Bronchial epithelial cell (primary cell): ENCODE measurements at places on chromosomes 16 and 17. TPM values are rescaled to one million over a fixed set of nuclear protein-coding genes. Genes with fewer than 3 reads are reported as not detected.

MRPL10 gene
- total RNA-seq: 9.6 and 14.0 TPM in 2 replicates

ITGAL gene
- not detected in 2 replicates for total RNA-seq

UMOD gene
- not detected in 2 replicates for total RNA-seq

SLFN5 gene
- 104 and 112 TPM in 2 replicates for total RNA-seq

PIPOX gene
- 0.26 and 1.4 TPM in 2 replicates for total RNA-seq

PDK2 gene
- total RNA-seq: 0.79 and 3.5 TPM in 2 replicates

SPNS2 gene
- total RNA-seq: 3.9 and 22.8 TPM in 2 replicates

LCAT gene
- total RNA-seq: 1.6 and 1.7 TPM in 2 replicates

FOXC2 gene
- total RNA-seq: under 0.01 TPM in 1 of 2 replicates, not detected in the other

TLCD1 gene
- 6.5 and 7.4 TPM in 2 replicates for total RNA-seq

PRSS53 gene
- 0.90 and 1.1 TPM in 2 replicates for total RNA-seq

IL17C gene
- total RNA-seq: under 0.01 TPM in 1 of 2 replicates, not detected in the other

B4GALNT2 gene
- total RNA-seq: 4.2 and 7.2 TPM in 2 replicates

PNPO gene
- total RNA-seq: 23.7 and 25.3 TPM in 2 replicates

CFDP1 gene
- total RNA-seq: 46.6 and 58.6 TPM in 2 replicates

MCRIP2 gene
- total RNA-seq: 30.2 and 45.0 TPM in 2 replicates

AKTIP gene
- 50.5 and 70.8 TPM in 2 replicates for total RNA-seq

PIGL gene
- 30.6 and 31.1 TPM in 2 replicates for total RNA-seq

ESRP2 gene
- total RNA-seq: 49.0 and 95.2 TPM in 2 replicates

TPSD1 gene
- total RNA-seq: not detected in 2 replicates

WNT3 gene
- 0.79 and 1.0 TPM in 2 replicates for total RNA-seq

CD300C gene
- total RNA-seq: not detected in 2 replicates

RGS9 gene
- 0.90 and 1.1 TPM in 2 replicates for total RNA-seq

CTU2 gene
- 11.3 and 31.1 TPM in 2 replicates for total RNA-seq

ARL17A gene
- total RNA-seq: 1.5 and 2.9 TPM in 2 replicates

SLC5A11 gene
- total RNA-seq: not detected in 2 replicates

SCARF1 gene
- 0.38 and 0.53 TPM in 2 replicates for total RNA-seq

FBXL16 gene
- 0.53 and 0.64 TPM in 2 replicates for total RNA-seq

EVPLL gene
- 10.3 and 14.6 TPM in 2 replicates for total RNA-seq

ABCA10 gene
- total RNA-seq: 0.79 and 1.3 TPM in 2 replicates

TMED6 gene
- total RNA-seq: 0.13 TPM in 1 of 2 replicates, not detected in the other

KRTAP1-3 gene
- not detected in 2 replicates for total RNA-seq

PITPNM3 gene
- total RNA-seq: 25.0 and 42.9 TPM in 2 replicates

GDPD3 gene
- total RNA-seq: 7.1 and 20.7 TPM in 2 replicates

PIRT gene
- not detected in 2 replicates for total RNA-seq

TPSG1 gene
- total RNA-seq: not detected in 2 replicates

GAS7 gene
- total RNA-seq: 1.1 and 1.7 TPM in 2 replicates

ACSM3 gene
- total RNA-seq: 1.8 and 4.6 TPM in 2 replicates

CCL23 gene
- total RNA-seq: not detected in 2 replicates

KRT14 gene
- total RNA-seq: 463 and 1,445 TPM in 2 replicates

CAMTA2 gene
- 4.7 and 5.9 TPM in 2 replicates for total RNA-seq

FNDC8 gene
- total RNA-seq: not detected in 2 replicates

CCL3 gene
- not detected in 2 replicates for total RNA-seq

RAMP2 gene
- not detected in 2 replicates for total RNA-seq

MT3 gene
- not detected in 2 replicates for total RNA-seq

GGT6 gene
- total RNA-seq: 6.6 and 24.1 TPM in 2 replicates

CD300A gene
- not detected in 2 replicates for total RNA-seq
